ENCODE measurements at places on chromosomes 2 and 18.

DNA sequence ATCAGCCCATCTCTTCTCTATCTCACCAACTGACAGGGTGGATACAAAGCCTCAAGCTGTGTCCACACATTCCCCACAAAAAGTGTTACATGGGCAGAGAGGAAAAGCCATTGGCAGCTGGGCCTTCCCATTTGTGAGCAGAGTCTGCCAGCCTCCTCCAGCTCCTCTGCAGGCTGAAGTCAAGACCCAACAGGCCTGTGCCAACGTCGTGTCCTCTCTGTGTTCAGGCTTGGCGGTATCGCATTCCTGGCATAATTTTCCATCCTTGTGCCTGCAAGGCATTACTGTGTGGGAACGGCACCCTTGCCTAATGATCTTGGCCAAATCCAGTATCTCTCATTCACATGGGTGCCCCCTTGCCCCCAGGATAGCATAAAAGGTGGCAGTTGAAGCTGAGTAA, 41.5 kb upstream of the APCDD1 start:
- no peaks in the 10 kb centered on the region for H3K36me3 ChIP-seq
- H3K27ac ChIP-seq, result no peak overlapping the region
- H3K4me1 ChIP-seq, result peaks cover 3% of the 10 kb centered on the region
- H3K27me3 ChIP-seq, result no peaks in the 10 kb centered on the region
- no peak for DNase-seq

- no peaks in the 10 kb centered on the region for H3K36me3 ChIP-seq
- peaks cover 9% of the 10 kb centered on the region for H3K27me3 ChIP-seq
Observed at GRCh38 chr2:111030260-111030891, 90.3 kb upstream of the BCL2L11 start.

DNA sequence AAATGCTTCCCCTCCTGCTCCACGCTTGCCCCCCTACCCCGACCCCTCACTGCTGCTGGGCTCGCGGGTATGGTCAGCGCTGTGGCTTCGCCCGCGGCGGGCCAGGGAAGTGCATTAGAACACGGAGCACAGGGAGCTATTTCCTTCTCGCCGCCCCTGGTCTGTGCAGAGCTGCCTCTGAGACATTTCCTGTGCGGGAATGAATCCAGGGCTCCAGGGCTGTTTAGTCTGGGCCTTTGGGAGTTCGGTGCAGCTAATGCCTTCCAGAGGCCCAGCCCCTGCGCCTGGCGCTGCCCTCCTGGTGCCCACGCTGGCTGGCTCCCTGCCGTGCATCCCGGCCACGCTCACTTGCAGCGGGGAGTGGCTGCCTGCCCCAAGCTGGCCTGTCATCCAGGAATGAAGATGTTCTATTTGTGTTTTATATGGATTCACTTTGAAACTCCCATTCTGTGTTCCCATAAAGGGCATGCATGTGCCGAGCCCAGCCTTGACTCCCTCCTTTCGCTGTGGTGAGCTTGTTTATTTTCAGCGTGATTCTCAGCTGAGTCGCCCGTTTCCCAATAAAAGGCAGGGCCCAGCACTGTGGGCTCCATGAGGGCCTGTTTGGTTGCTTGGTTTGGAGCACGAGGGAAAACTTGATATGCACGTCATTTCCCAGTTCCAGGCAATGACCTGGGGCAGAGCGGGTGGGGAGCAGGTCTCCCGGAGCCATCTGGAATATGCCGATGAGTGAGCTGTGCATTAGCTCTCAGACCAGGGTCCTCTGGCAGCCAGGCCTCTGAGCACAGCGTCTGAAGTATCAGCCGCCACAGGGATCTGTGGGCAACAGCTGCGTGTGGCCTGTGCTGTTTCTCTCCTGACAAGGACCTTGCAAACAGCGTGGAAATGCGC, 42.7 kb downstream of the SH3RF3 start:
- peak; percentile 42 for DNase-seq
- H3K4me3 ChIP-seq, result no peak overlapping the region
- peak overlapping the region; percentile 90 for H3K27ac ChIP-seq
- H3K4me1 ChIP-seq, result peaks cover 60% of the 10 kb centered on the region

DNA sequence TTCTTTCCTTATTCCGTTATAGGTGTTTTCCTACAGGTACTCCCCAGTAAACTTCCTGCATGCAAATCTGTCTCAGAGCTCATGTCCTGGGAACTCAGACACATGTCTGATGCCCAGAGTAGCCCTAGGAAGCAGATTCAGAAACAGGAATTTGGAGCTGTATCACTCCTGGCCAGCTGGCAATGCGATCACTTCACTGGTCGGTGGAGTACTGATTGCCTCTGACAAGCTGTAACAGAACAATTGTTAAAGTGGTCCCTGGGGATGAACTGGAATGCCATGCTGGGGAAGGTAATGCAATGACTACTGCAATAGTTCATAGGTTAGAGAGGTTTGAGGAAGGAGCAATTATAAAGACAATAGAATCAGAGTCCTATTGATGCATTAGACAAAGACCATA, 131.6 kb upstream of the DOCK10 start:
- no peaks in the 10 kb centered on the region for H3K27me3 ChIP-seq
- no peak overlapping the region for H3K4me3 ChIP-seq
- no peak for DNase-seq
- no peaks in the 10 kb centered on the region for H3K4me1 ChIP-seq
- H3K27ac ChIP-seq, result no peak overlapping the region

DNA sequence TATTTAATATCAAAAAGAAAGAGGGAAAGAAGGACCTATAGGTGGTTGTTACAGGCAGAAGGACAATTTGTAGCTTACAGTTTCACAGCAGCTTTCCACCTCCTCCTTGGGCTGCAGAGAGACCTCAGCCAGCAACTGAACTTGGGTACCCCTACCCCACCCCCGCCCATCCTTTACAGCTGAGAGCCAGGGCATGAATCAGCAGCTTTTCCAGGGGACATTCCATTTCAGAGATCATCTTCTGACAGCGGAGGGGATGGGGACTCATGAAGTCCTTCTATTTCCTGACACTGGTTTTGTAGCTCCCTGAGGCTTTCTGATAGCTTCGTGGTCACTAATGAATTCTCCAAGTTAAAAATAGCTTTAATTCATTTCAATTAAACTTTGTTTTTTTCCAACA, 96.4 kb downstream of the ITGB1BP1 start:
- H3K4me3 ChIP-seq, result no peak overlapping the region
- H3K27ac ChIP-seq, result peak overlapping the region; percentile 25
- H3K36me3 ChIP-seq, result peaks cover 17% of the 10 kb centered on the region
- no peak for DNase-seq
- peaks cover 53% of the 10 kb centered on the region for H3K4me1 ChIP-seq

DNA sequence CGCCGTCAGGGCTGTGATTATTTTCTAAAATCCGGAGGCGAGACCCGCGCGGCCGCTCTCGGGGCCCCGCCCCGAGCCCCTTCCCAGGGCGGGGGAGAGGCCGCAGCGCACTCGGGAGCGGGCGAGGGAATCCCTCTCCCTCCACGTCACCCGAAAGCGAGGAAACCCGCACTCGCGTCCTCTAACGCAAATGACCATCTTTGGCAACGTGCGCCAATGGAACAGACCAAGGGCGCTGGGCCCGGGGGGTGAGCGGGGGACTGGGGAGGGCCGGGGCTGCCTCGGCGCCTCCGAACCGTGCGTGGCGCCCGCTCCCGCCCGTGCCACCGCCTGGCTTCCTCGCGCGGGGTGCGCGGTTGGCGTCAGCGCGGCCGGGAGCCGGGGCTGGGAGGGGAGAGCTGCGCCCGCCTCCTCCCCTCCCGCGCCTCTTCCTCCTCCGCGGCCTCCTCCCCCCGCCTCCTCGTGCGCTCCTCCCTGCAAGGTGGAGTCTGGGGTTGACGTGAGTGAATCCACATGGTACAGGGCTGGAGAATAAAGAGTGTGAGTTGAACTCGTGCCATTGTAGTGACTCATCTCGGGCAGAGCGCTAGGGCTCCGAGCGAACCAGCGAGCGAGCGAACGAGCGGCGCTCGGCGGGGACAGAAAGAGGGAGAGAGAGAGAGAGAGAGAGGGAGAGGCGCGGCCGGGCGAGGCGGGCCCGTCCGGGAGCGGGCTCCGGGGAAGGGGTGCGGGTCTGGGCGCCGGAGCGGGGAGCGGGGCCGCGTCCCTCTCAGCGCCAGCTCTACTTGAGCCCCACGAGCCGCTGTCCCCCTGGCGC, at the start of gene FOSL2:
Gene FOSL2, plus strand, starts transcription at position 562 of the 817 bp plus-strand sequence. CDS start 863 bp downstream, outside the sequence.
- no peaks in the 10 kb centered on the region for H3K36me3 ChIP-seq
- peaks cover 66% of the 10 kb centered on the region for H3K4me1 ChIP-seq
- H3K4me3 ChIP-seq, result peak within 1 kb of the TSS; percentile 84
- peak; percentile 96 for DNase-seq
- H3K27ac ChIP-seq, result peak within 1 kb of the TSS; percentile 100

- no peak overlapping the region for H3K4me3 ChIP-seq
- peak; percentile 30 for DNase-seq
- H3K36me3 ChIP-seq, result no peaks in the 10 kb centered on the region
- peak overlapping the region; percentile 28 for H3K27ac ChIP-seq
Observed at GRCh38 chr2:157087373-157088002, 170.0 kb upstream of the GALNT5 start.

DNA sequence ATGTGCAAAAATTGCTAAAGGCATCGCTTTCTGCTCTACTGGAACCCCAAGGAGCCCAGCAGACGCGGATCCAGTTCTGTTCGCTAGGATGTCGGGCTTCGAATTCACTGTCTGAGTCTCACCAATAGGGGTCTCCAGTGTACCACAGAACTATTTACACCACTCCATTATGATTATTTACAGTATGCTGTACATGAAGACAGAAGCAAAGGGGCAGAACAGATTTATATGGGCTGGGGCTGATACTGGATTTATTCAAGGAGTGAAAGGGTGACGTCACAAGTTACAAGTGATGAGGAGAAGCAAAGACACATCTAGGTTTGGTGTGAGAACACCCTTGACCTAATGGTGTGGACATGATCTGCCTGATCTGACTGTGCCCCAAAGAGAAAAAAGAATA, 185.3 kb upstream of the ATP5MC3 start:
- H3K27ac ChIP-seq, result no peak overlapping the region
- H3K4me3 ChIP-seq, result no peak overlapping the region
- H3K36me3 ChIP-seq, result no peaks in the 10 kb centered on the region
- H3K27me3 ChIP-seq, result peaks cover 92% of the 10 kb centered on the region
- DNase-seq, result no peak
